Liver (tissue), 10 donors: ENCODE measurements at places on chromosomes 2 and 18.

DNA sequence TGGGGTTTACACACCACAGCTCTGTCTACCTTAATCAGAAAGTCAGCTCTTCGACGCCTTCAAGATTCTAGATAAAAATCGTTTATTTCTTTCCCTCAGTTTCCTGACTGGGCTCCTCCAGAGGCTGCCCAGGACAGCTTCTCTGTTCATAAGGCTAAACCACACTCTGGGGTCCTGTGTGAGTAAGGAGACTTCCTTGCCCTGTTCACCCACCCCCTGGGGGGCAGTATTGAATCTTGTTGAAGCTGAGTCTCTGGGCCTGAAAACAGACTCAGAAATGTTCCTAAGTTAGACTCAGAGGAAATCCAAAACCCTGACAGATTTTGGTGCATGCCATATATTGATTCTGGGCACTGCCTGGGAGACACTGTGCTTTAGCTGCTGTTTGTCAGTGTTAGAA lies 43.0 kb downstream of the G6PC2 start:
- H3K4me1 ChIP-seq = peaks cover 2% of the 10 kb centered on the region
- H3K36me3 ChIP-seq = peaks cover 13% of the 10 kb centered on the region
- H3K27me3 ChIP-seq = no peaks in the 10 kb centered on the region

DNA sequence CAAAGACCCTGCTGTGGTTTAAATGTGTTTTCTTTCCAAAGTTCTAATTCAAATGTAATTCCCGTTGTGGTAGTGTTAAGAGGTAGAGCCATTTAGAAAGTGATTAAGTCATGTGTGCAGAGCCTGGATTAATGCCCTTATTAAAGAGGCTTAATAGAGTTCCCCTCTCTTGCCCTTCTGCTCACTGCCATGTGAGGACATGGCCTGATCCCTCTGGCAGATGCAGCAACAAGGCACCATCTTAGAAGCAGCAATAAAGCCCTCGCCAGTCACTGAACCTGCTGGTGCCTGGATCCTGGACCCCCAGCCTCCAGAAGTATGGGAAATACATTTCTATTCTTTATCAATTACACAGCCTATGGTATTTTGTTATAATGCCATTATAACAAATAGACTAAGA lies 485.2 kb downstream of the DCDC2C start:
- no peaks in the 10 kb centered on the region for H3K27me3 ChIP-seq
- no peak overlapping the region for H3K27ac ChIP-seq
- H3K4me1 ChIP-seq = no peaks in the 10 kb centered on the region
- no peak for DNase-seq
- H3K36me3 ChIP-seq = no peaks in the 10 kb centered on the region
- H3K4me3 ChIP-seq = no peak overlapping the region

GRCh38 chr2:11628675-11629074 lies 41.3 kb downstream of the NTSR2 start:
- no peaks in the 10 kb centered on the region for H3K4me1 ChIP-seq
- no peak for DNase-seq
- H3K36me3 ChIP-seq = no peaks in the 10 kb centered on the region
- H3K27ac ChIP-seq = no peak overlapping the region
- H3K27me3 ChIP-seq = no peaks in the 10 kb centered on the region
- no peak overlapping the region for H3K4me3 ChIP-seq

DNA sequence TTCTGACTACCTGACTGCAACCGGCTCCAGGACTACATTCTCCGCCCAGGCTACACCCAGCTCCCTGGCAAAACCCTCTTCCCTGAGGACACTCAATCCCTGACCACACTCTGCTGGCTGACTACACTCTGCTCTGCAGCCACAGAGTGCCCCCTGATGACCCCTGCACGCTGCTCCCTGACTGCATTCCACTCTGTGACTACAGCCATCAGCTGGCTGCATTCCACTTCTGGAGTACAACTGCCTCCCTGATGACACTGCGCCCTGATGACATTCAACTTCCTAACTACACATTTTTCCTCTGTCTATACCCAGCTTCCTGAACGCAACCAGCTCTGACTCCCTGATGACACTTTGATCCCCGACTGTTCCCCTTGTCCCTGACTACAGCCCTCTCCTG lies 71.3 kb upstream of the NRXN1 start:
- no peaks in the 10 kb centered on the region for H3K4me1 ChIP-seq
- no peaks in the 10 kb centered on the region for H3K27me3 ChIP-seq
- no peak overlapping the region for H3K4me3 ChIP-seq
- H3K27ac ChIP-seq = no peak overlapping the region
- DNase-seq = peak; percentile 46

GRCh38 chr2:69668598-69668997 lies 25.1 kb upstream of the AAK1 start:
- H3K27me3 ChIP-seq = no peaks in the 10 kb centered on the region
- H3K36me3 ChIP-seq = no peaks in the 10 kb centered on the region
- H3K27ac ChIP-seq = no peak overlapping the region
- no peak for DNase-seq

- H3K4me1 ChIP-seq = no peaks in the 10 kb centered on the region
- H3K27ac ChIP-seq = no peak overlapping the region
- H3K27me3 ChIP-seq = no peaks in the 10 kb centered on the region
- H3K36me3 ChIP-seq = no peaks in the 10 kb centered on the region
Measured at GRCh38 chr2:227822416-227823003, 8.9 kb downstream of the CCL20 start.

GRCh38 chr2:175576270-175576669 lies 394.8 kb upstream of the ATP5MC3 start:
- H3K27me3 ChIP-seq = no peaks in the 10 kb centered on the region
- no peaks in the 10 kb centered on the region for H3K36me3 ChIP-seq
- H3K27ac ChIP-seq = no peak overlapping the region

- peak; percentile 56 for DNase-seq
- H3K4me1 ChIP-seq = peaks cover 2% of the 10 kb centered on the region
- peak overlapping the region; percentile 99 for H3K27ac ChIP-seq
- peak overlapping the region; percentile 78 for H3K4me3 ChIP-seq
- no peaks in the 10 kb centered on the region for H3K27me3 ChIP-seq
Measured at GRCh38 chr2:20050646-20051531, 539 bp downstream of the LAPTM4A start.

DNA sequence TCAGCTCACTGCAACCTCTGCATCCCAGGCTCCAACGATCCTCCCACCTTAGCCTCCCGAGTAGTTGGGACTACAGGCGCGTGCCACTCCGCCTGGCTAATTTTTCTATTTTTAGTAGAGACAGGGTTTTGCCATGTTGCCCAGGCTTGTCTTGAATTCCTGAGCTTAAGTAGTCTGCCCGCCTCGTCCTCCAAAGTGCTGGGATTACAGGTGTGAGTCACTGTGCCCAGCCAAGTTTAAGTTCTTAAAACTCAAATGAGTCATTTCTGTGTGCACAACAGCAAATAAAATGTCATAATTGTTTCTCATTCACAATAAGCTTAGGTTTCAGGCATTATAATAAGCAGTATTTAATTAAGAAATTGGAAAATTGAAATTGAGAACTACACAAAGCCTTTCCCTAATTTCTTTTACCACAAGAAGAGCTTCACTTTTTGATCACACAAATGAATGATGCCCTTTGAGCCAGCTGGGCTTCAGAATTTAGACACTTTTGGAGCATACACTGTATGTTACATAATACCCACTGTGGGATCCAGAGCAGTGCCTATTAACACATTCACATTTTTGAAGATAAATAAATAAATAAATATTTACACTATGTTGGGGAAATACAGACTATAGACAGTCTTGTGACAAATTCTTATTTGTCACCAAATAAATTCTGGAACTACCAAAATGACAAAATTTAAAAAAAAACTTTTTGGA lies 8.6 kb upstream of the ME2 start:
- H3K27ac ChIP-seq = no peak overlapping the region
- H3K36me3 ChIP-seq = no peaks in the 10 kb centered on the region
- DNase-seq = no peak
- H3K4me1 ChIP-seq = peaks cover 3% of the 10 kb centered on the region

DNA sequence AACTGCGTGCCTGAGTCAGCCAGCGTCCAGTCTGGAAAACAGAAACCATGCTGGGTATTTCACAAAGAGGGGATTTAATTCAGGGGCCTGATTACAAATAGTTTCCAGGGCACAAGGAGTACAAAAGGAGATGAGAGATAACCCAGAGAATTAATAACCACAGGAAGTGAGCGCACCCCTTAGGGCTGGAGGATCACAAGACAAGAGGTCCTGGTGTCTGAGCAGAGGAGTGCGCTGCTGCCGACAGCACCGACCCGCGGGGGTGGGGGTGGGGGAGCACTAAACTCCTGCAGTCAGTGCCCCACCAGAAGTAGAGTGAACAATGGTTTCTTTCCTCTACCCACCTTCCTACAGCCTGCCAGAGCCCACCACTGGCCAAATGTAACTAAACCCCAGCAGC lies 20.8 kb upstream of the MAL start:
- no peak overlapping the region for H3K27ac ChIP-seq
- H3K4me3 ChIP-seq = no peak overlapping the region
- no peaks in the 10 kb centered on the region for H3K4me1 ChIP-seq
- no peaks in the 10 kb centered on the region for H3K27me3 ChIP-seq
- no peaks in the 10 kb centered on the region for H3K36me3 ChIP-seq

DNA sequence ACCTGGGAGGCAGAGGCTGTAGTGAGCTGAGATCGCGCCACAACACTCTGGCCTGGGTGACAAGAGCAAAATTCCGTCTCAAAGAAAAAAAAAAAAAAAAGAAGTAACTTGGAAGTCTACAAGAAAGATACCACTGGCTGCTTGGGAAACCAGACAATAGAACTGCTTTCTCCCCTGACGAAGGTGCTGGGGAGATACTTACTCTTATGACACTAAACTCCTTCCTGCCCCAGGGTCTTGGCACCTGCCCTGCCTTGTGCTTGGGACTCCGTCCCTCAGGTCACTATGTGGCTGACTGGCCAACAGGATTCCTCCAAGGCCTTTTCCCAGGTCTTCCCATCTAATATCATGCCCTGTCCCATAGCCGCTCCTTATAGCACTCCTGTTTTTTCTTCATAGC lies 30.7 kb downstream of the INPP5D start:
- no peak overlapping the region for H3K4me3 ChIP-seq
- DNase-seq = peak; percentile 36
- H3K27me3 ChIP-seq = no peaks in the 10 kb centered on the region

- no peak for DNase-seq
- H3K27me3 ChIP-seq = no peaks in the 10 kb centered on the region
- H3K4me1 ChIP-seq = peaks cover 4% of the 10 kb centered on the region
- H3K36me3 ChIP-seq = no peaks in the 10 kb centered on the region
- H3K27ac ChIP-seq = no peak overlapping the region
Measured at GRCh38 chr18:7757175-7757574, 190.1 kb downstream of the PTPRM start.

- H3K4me1 ChIP-seq = peaks cover 8% of the 10 kb centered on the region
- no peak for DNase-seq
- H3K4me3 ChIP-seq = no peak overlapping the region
- H3K27ac ChIP-seq = no peak overlapping the region
- H3K36me3 ChIP-seq = no peaks in the 10 kb centered on the region
Measured at GRCh38 chr2:70331012-70331411, 29.1 kb upstream of the FAM136A start.
